ENCODE measurements at places on chromosomes 12 and 14.

GRCh38 chr14:96663491-96664067, 133.6 kb upstream of the VRK1 start:
- no peak for DNase-seq

- peak; percentile 96 for DNase-seq
These were observed at the start of gene LRIG3 for GRCh38 chr12:58920102-58920960. Gene LRIG3, minus strand, starts transcription at chr12:58920504. Its CDS starts 269 bp downstream, at chr12:58920235.

DNA sequence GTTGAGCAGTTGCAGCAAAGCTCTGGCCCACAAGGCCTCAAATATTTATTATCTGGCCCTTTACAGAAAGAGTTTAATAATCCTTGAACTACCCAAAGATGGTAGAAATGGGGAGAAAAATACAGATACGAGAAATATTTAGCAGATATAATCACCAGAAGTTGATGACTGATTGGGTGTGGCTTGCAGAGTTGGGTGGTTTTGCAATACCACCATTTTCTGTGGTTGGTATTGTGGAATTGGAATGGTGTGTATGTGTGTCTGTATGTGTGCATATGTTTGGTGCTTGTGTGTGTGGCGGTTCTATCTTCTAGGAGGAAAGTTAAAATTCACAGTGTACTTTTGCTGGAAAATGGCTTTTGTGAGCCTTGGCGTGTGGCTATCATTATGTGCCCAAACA, 85.4 kb upstream of the MANSC4 start:
- no peak for DNase-seq

GRCh38 chr14:105917933-105918436, 391.6 kb downstream of the TMEM121 start:
- DNase-seq: no peak

DNA sequence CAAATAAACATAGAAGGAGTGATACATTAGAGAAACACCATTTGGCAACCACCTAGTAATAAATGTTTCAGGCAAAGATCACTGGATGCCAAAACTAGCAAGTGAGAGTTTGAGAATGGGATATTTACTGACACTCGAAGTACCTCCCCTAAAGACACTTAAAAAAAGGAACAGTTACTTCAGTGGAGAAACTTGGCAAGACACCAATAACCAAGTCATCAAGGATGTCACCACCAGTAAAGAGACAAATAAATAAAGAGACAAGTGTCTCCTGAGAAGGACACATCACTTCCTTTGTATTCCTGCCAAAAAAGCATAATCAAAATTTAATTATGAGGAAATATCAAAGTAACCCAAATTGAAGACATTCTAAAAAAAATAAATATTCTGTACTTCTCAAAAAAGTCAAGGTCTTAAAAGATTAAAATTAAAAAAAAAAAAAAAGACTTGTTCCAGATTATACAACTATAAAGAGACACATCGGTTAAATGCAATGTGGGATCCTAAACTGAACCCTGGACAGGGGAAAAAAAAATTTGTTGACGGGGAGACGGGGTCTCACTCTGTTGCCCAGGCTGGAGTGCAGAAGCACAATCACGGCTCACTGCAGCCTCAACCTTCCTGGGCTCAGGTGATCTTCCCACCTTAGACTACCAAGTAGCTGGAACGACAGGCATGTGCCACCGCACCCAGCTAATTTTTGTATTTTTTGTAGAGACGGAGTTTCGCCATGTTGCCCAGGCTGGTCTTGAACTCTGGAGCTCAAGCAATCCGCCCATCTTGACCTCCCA, 26.4 kb downstream of the TM7SF3 start:
- no peak for DNase-seq

GRCh38 chr12:117517219-117517739, 155.9 kb upstream of the NOS1 start:
- no peak for DNase-seq

DNA sequence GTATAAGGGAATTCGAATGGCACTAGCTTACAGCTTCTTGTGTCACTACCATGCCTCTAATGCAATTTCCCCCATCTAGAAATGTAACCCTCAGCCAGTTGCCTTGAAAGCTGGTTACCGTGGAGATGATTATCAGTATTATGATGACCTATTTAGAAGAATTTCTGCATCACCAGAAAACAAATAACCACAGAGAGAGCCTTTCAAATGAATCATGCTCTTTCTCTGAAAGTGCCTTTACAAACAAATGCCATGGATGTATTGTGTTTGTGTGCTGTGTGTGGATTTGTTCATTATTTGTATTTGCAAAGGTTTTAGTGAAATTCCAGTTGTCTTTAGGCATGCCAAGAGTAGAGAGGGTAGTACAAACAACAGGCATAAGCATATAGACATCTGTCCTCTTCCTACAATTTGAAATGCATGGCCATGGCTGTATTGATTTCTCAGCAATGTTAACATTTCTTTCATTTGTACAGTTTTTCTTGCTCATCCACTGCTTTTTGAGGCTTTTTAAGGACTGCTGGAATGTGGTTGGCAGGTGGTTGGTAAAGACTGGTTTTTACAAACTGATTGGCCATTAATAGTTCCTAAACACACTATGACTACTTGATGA, 266.5 kb downstream of the PAWR start:
- DNase-seq: no peak

- DNase-seq: no peak
These were observed 37.8 kb upstream of the TMEM132D start for GRCh38 chr12:129941618-129942017.

DNA sequence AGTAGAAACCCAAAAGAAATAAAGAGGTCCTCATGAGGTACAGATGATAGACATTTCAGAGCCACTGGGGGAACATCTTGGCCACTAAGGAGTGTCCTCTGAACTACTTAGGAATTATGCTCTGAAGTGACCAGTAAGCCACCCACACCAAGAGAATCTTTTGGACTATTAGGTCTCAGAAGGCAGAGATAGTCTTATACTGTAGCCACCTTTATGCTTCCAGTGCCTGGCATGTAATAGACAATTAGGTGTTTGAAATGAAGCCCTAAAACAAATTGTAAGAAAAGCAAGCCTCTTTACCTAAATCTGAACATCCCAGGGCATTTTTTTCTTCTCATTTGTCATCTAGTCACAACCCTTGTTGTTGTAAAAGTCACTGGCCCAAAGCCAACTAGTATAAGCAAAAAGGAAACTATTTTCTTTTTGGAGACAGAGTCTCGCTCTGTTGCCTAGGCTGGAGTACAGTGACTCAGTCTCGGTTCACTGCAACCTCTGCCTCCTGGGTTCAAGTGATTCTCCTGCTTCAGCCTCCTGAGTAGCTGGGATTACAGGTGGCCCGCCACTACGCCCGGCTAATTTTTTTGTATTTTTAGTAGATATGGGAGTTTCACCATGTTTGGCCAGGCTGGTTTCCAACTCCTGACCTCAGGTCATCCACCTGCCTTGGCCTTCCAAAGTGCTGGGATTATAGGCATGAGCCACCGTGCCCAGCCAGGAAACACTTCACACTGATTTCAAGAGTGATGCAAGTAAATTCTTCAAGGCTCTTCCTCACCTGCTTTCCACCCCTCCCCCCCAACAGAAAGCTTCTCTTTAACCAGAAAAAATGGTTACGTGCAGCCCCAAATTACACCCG, 11.1 kb downstream of the PLEKHA5 start:
- no peak for DNase-seq
